ENCODE measurements at places on chromosomes 2 and 18. TPM values are rescaled to one million over a fixed set of nuclear protein-coding genes. Genes with fewer than 3 reads are reported as not detected.

The C18orf54 gene
- 4.8 TPM for total RNA-seq

The SCG2 gene
- 3.8 TPM for total RNA-seq

The DGKD gene
- 98.0 TPM for total RNA-seq

The TRABD2A gene
- 6.3 TPM for total RNA-seq

The IL36RN gene
- not detected for total RNA-seq

The SNORC gene
- total RNA-seq: 3.6 TPM

The GPR45 gene
- total RNA-seq: not detected

The VWA3B gene
- not detected for total RNA-seq

The IL1F10 gene
- not detected for total RNA-seq

The OTX1 gene
- total RNA-seq: 0.12 TPM

The ARHGEF33 gene
- total RNA-seq: 1.2 TPM

The C2orf78 gene
- not detected for total RNA-seq

The SEC11C gene
- 95.9 TPM for total RNA-seq

The PPP1R7 gene
- 80.0 TPM for total RNA-seq

The C2orf66 gene
- total RNA-seq: 0.16 TPM

The MAP3K19 gene
- not detected for total RNA-seq

The RGPD3 gene
- total RNA-seq: 0.17 TPM

The WDR43 gene
- total RNA-seq: 45.8 TPM

The MBD2 gene
- total RNA-seq: 63.5 TPM

The FEV gene
- total RNA-seq: not detected

The IMPA2 gene
- 62.2 TPM for total RNA-seq

The SLC40A1 gene
- total RNA-seq: 153 TPM

The LYPD1 gene
- 5.6 TPM for total RNA-seq

The REG1B gene
- not detected for total RNA-seq

The CPLX4 gene
- not detected for total RNA-seq

The FAM110C gene
- 5.5 TPM for total RNA-seq

The SNX17 gene
- 91.0 TPM for total RNA-seq

The SLC9A4 gene
- total RNA-seq: not detected

The CFC1 gene
- not detected for total RNA-seq

The PFN4 gene
- total RNA-seq: 0.29 TPM

The SULT1C4 gene
- 8.8 TPM for total RNA-seq

The C2orf92 gene
- total RNA-seq: 8.9 TPM

The AGAP1 gene
- total RNA-seq: 25.3 TPM

The RAB31 gene
- 115 TPM for total RNA-seq

Data from left lung (tissue), 14 donors.